ENCODE measurements at places on chromosomes 11 and 22. TPM values are rescaled to one million over a fixed set of nuclear protein-coding genes. Genes with fewer than 3 reads are reported as not detected.

- H3K27ac ChIP-seq: no peak overlapping the region
- no peaks in the 10 kb centered on the region for H3K27me3 ChIP-seq
- H3K4me3 ChIP-seq: no peak overlapping the region
- H3K4me1 ChIP-seq: no peaks in the 10 kb centered on the region
- no peak for DNase-seq
Measured at GRCh38 chr11:67033661-67034166, 10.8 kb downstream of the SYT12 start.

DNA sequence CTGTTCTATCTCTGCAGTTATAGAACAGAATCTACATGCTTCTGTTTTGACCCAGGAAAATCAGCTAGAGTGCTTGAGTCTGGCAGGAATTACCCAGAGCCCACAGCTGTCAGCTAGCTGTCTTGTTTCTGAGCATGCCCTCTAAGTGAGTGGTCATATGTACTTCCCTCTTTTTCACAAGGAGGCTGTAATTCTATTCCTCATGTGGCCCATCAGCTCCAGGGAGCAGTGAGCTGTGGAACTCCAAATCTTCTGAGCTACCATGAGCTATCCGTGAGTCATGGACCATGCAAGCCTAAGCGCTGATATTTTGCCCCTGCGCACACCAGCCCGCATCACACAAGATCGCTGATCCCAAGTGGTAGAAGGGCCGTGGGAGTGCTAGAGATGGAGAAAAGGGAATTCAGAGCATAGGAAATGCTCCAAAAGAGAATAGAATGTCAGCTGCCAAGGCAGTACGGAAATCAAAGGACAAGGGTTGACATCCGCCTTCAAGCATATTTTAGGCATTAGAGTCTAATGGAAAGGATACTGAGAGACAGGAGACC lies 5.4 kb downstream of the FJX1 start:
- H3K4me1 ChIP-seq: no peaks in the 10 kb centered on the region
- DNase-seq: no peak
- no peaks in the 10 kb centered on the region for H3K36me3 ChIP-seq

- no peak for DNase-seq
- no peak overlapping the region for H3K4me3 ChIP-seq
- no peaks in the 10 kb centered on the region for H3K36me3 ChIP-seq
- no peak overlapping the region for H3K27ac ChIP-seq
Measured at GRCh38 chr11:16082095-16083055, 274.0 kb downstream of the SOX6 start.

- no peaks in the 10 kb centered on the region for H3K4me1 ChIP-seq
- H3K27me3 ChIP-seq: no peaks in the 10 kb centered on the region
- no peaks in the 10 kb centered on the region for H3K36me3 ChIP-seq
- H3K4me3 ChIP-seq: no peak overlapping the region
- DNase-seq: no peak
- H3K27ac ChIP-seq: no peak overlapping the region
Measured at GRCh38 chr11:46248289-46249102, 29.0 kb upstream of the CREB3L1 start.

- no peaks in the 10 kb centered on the region for H3K27me3 ChIP-seq
- no peaks in the 10 kb centered on the region for H3K4me1 ChIP-seq
- no peak overlapping the region for H3K4me3 ChIP-seq
- no peaks in the 10 kb centered on the region for H3K36me3 ChIP-seq
- H3K27ac ChIP-seq: no peak overlapping the region
- peak; percentile 63 for DNase-seq
Measured at GRCh38 chr11:110026858-110027626, 66.2 kb upstream of the ZC3H12C start.

GRCh38 chr22:21904250-21904789 lies 36.9 kb upstream of the MAPK1 start:
- no peaks in the 10 kb centered on the region for H3K4me1 ChIP-seq
- no peak for DNase-seq
- no peak overlapping the region for H3K27ac ChIP-seq
- H3K36me3 ChIP-seq: no peaks in the 10 kb centered on the region
- no peak overlapping the region for H3K4me3 ChIP-seq

DNA sequence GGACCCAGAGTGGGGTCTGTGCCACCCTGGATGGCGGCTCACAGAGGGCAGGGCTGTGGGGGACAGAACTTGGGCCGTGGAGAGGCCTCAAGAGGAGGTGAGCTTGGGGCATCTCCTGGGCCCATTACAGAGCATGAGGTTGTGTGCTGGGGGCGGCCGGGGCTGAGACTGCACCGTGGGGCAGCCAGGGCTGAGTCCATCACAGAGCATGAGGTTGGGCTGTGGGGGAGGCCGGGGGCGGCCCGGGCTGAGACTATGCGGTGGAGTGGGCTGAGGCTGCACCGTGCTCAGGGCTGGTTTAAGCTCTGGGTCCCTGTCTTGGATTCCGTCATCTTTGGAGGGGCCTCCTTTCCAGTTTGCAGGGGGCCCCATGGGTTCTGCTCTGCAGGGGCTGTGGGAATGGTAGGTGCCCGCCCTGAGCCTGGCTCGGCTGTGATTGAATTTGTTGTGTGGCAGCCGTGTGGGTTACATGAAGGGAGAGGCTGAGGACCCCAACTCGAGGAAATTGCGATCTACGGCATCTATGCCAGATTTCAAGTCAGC lies 38.1 kb upstream of the MUC5AC start:
- DNase-seq: no peak
- no peaks in the 10 kb centered on the region for H3K36me3 ChIP-seq
- no peaks in the 10 kb centered on the region for H3K4me1 ChIP-seq
- no peak overlapping the region for H3K27ac ChIP-seq
- H3K4me3 ChIP-seq: no peak overlapping the region
- H3K27me3 ChIP-seq: no peaks in the 10 kb centered on the region

DNA sequence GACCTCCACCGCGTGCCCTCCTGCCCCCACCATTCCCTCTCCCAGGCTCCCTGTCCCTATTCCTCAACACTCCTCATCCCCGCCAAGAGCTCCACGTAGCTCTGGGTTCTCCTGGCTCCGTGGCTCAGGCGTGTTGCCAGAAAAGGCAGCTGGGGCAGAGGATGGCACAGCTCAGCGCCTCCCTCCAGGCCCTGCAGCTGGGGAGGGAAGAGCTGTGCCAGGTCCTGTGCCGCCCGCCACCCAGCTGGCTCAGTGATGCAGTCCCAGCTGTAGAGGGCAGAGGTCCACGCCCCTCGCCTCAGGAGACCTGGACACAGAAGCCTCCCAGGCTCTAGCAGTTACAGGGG lies 4.2 kb downstream of the ARHGAP1 start:
- no peak overlapping the region for H3K27ac ChIP-seq
- no peak for DNase-seq
- H3K4me3 ChIP-seq: no peak overlapping the region

The SCGB1D2 gene
- polyA plus RNA-seq: not detected

DNA sequence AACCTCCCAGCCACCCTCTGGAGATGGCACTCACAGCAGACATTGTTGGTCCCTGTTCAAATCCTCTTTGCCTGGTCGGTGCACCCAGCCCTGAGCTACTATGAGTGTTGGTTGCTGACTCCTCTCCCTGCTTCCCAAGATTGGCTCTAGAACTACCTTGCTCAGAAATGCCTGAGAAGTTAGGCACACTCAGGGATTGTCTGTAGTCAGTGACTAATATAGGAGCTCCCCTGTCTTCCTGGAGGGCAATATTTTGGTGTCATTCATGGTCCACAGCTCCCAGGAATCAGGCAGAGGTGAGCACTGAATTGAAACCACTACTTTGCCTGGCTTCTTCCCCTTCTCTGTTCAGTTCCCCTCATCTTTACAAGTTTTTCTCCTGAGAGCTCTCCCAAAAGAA lies 325.9 kb downstream of the MIAT start:
- no peak overlapping the region for H3K4me3 ChIP-seq
- no peaks in the 10 kb centered on the region for H3K36me3 ChIP-seq
- peaks cover 3% of the 10 kb centered on the region for H3K4me1 ChIP-seq
- no peaks in the 10 kb centered on the region for H3K27me3 ChIP-seq

The CAVIN3 gene
- polyA plus RNA-seq: 102 TPM

The FAM180B gene
- polyA plus RNA-seq: 0.38 TPM

The ASPHD2 gene
- polyA plus RNA-seq: 0.63 TPM

GRCh38 chr22:30968015-30968923 lies at the start of gene MORC2:
MORC2 (minus strand) TSS chr22:30968774; CDS start chr22:30967889, 885 bp downstream.
- DNase-seq: no peak
- peak within 1 kb of the TSS; percentile 83 for H3K4me3 ChIP-seq
- H3K27ac ChIP-seq: peak within 1 kb of the TSS; percentile 55

DNA sequence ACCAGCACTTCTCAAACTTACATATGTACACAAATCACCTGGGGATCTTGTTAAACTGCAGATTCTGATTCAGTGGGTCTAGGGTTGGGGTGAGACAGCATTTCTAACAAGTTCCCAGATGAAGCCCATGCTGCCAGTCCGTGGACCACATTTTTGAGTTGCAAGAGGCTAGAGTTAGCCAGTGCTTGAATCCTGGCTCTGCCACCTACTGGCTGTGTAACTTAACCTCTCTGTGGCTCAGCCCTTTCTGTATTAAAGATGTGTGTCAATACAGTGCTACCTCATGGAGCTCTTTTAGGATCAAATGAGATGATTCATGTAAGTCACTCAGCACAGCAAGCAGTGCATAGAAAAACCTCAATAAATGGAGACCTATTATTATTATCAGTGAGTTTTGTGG lies 90.2 kb upstream of the ISX start:
- H3K36me3 ChIP-seq: no peaks in the 10 kb centered on the region
- H3K4me3 ChIP-seq: no peak overlapping the region
- DNase-seq: no peak

DNA sequence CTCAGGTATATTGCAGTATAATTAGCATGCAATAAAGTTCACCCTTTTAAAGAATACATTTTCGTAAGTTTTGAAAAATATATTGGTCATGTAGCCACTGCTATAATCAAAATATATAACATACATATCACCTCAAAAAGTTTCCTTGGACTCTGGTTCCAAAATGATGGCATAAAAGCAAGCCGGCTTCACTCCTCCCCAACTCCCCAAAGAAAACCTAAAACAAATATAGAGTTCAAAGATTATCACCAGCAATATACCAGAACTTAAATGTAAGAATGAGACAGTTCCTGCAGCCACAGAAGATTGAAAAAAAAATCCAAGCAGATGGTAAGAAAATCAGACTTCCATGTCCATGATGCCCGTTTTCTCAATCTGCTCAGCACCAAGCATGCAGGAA lies 104.3 kb downstream of the APIP start:
- DNase-seq: no peak
- H3K36me3 ChIP-seq: no peaks in the 10 kb centered on the region
- no peaks in the 10 kb centered on the region for H3K27me3 ChIP-seq
- no peaks in the 10 kb centered on the region for H3K4me1 ChIP-seq
- no peak overlapping the region for H3K27ac ChIP-seq

The SNRPD3 gene
- 75.2 TPM for polyA plus RNA-seq

DNA sequence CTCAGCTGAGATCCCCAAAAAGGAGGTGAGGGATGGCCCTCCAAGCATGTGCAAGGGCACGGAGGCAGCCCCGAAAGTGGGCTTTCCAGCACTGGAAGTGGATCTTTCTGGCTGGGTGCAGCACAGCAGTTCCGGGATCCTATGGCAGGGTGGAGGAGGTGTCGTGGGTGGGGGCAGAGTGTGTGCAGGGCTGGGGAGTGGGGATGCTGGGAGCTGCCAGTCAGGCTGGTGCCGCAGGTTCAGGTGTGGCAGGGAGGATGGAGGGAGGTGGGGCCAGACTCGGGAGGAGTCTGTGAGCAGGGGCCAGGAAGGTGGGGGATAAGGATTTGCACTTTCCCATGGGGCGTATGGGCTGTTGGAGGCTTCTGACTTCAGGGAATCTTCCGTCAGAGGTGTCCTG lies 60.2 kb downstream of the CACNA1I start:
- H3K4me1 ChIP-seq: no peaks in the 10 kb centered on the region
- no peaks in the 10 kb centered on the region for H3K27me3 ChIP-seq
- no peaks in the 10 kb centered on the region for H3K36me3 ChIP-seq
- H3K27ac ChIP-seq: no peak overlapping the region
- H3K4me3 ChIP-seq: no peak overlapping the region
- no peak for DNase-seq

The OR4A16 gene
- polyA plus RNA-seq: not detected

GRCh38 chr11:72741429-72741833 lies 10.8 kb downstream of the ARAP1 start:
- no peak overlapping the region for H3K4me3 ChIP-seq
- H3K4me1 ChIP-seq: peaks cover 2% of the 10 kb centered on the region
- H3K27me3 ChIP-seq: no peaks in the 10 kb centered on the region
- H3K27ac ChIP-seq: no peak overlapping the region
- H3K36me3 ChIP-seq: no peaks in the 10 kb centered on the region

The MYBPC3 gene
- 0.03 TPM for polyA plus RNA-seq

- H3K36me3 ChIP-seq: no peaks in the 10 kb centered on the region
- H3K4me3 ChIP-seq: no peak overlapping the region
- no peaks in the 10 kb centered on the region for H3K27me3 ChIP-seq
- DNase-seq: no peak
- no peak overlapping the region for H3K27ac ChIP-seq
- no peaks in the 10 kb centered on the region for H3K4me1 ChIP-seq
Measured at GRCh38 chr11:6574816-6575715, 28.4 kb downstream of the RRP8 start.

The TNNI2 gene
- polyA plus RNA-seq: 0.82 TPM

DNA sequence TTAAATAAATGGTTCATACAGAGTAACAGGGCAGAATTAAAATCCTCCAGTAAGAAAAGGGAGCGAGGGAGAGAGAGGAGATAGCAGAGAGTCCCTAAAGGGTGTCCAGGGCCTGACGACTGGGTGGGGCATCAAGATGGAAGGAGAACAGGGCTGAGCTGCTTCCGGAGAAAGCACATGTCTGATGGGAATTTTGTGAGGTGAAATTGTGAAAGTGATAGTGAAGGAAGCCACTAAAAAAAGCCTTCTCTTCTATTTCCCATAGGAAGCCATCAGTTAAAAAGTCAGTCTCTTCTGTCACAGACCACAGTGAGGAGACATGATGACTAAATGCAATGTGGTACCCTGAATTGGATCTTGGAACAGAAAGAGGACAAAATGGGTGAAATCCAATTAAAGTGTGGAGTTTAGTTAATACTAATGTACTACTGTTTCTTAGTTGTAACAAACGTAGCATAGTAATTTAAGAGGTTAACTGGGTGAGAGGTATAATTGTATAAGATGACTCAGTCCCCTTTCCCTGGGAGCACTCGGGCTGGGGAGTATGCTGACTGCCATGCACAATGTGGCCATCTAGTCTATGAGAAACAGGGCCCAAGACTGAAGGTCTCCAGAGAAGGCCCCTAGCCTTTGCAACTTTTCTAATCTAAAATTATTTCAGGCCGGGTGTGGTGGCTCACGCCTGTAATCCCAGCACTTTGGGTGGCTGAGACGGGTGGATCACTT lies 29.5 kb upstream of the FCHSD2 start:
- H3K4me3 ChIP-seq: no peak overlapping the region
- H3K36me3 ChIP-seq: no peaks in the 10 kb centered on the region
- no peak overlapping the region for H3K27ac ChIP-seq
- no peaks in the 10 kb centered on the region for H3K4me1 ChIP-seq
- no peak for DNase-seq

- no peak overlapping the region for H3K27ac ChIP-seq
- no peaks in the 10 kb centered on the region for H3K36me3 ChIP-seq
- DNase-seq: no peak
- no peak overlapping the region for H3K4me3 ChIP-seq
- H3K27me3 ChIP-seq: no peaks in the 10 kb centered on the region
Measured at GRCh38 chr11:10538924-10539323, 2.1 kb downstream of the RNF141 start.
